T follicular helper cell (primary cell): ENCODE measurements at places on chromosomes 3 and 15.

DNA sequence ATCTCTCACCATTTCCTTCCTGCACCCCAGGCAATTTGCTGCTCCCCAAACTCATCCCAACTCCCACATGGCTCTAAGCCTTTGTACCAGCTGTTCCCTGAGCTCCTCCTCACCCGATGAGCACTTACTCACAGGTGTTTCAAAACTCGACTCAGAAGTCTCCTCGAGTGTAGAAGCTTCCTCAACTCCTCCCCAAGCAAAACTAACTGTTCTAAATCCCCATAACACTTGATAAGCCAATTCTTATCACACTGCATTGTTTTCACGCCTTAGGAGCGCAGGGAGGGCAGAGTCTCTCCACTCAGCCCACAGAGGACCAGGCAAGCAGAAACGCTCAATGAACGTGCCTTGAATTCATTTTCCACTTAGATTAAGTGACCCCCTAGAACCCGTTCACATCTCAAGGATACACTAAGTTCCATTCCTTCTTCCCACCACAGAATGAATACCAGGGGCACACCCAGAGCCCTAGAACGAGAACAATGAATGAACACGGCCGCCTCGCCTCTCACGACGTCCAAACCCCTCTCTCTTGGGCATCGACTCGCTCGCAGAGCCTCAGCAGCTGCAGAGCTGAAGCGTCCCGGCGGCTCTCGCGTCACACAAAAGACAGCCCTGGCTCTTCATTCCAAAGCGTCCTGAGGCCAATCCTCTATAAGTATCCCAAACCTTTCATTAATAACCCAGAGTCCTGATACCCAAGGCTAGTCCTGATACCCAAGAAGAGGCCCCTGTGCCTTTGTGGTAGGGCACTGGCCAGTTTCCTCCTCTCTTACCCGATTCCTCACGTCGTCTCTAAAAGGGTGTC lies 1.1 kb downstream of the RAF1 start:
- no peak for DNase-seq

GRCh38 chr3:160009525-160009924 lies 20.9 kb downstream of the IL12A start:
- no peak for DNase-seq

DNA sequence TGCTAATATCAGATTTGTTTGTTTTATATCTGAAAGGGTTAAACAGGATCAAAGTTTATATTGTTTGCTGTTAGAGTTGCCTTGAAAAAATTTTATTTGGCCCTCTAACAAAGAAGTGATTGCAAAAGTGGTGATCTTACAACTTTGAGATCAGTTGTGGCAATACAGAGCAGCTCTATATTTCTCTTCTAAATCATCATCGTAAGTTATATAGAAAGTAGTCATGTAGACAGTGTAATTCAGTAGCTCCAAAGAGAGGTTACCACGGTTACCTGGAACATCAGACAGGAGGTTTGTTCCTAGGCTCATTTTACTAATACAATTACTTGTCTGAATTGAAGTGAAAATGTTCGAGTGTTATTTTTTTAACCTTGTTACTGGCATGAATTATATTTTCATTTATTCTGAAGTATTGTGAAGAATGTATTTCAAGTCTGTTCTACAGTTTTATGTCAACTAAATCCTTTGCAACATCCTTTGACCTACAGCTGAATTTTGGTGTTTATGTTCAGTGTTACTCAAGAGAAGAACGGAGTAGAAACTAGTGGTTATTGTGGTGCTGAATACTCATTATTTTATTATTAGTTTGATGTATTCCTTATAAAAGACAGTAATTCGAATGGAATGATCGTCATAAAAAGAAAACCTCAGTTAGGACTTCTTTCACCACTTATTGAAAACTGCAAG lies 214.2 kb downstream of the NAALADL2 start:
- DNase-seq, result no peak

GRCh38 chr15:71275098-71275497 lies 159.8 kb downstream of the THSD4 start:
- DNase-seq, result no peak
